ENCODE measurements at places on chromosomes 5 and 9.

GRCh38 chr5:41482715-41483114 lies 27.7 kb downstream of the PLCXD3 start:
- no peak for DNase-seq

DNA sequence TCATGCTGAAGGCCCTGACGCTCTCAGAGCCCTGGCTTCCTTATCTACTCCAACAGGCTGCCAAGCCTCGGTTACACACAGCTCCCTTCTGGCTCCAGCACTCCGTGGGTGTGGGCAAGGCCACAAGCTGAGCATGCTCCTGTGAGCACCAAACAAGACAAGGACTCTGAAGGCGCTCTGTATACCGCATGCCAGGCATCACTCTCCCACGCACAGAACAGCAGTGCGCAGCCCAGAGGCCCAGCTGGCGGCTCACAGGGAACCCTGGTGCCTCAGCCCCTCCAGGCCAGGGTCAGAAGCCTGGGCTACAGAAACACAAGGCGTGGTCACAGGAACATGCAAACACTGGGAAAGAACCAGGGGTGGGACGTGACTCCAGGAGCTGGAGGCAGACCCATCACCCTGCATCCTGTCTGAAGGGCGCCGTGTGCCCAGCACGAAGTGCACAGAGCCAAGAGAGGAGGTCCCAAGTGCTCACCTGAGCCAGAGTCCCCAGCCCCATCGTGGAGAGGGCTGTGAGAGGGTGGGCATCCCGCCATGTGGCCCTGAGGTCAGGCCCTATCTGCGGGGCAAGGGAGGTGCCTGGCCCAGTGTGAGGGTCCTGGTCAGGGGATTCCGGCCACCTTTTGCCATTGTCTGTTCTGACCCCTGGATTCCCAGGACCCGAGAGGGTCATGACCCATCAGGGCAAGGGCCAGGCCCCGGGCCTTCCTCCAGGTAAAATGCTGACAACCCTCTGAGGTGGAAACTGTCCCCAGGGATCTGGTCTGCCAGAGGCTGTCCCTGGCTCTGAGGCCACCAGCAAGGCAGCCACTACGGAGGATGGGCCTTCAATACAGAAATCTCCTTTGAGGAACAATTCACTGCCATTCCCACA lies 54.7 kb downstream of the COL23A1 start:
- no peak for DNase-seq

- no peak for DNase-seq
These were observed 480.9 kb downstream of the MTRR start for GRCh38 chr5:8349855-8350254.

DNA sequence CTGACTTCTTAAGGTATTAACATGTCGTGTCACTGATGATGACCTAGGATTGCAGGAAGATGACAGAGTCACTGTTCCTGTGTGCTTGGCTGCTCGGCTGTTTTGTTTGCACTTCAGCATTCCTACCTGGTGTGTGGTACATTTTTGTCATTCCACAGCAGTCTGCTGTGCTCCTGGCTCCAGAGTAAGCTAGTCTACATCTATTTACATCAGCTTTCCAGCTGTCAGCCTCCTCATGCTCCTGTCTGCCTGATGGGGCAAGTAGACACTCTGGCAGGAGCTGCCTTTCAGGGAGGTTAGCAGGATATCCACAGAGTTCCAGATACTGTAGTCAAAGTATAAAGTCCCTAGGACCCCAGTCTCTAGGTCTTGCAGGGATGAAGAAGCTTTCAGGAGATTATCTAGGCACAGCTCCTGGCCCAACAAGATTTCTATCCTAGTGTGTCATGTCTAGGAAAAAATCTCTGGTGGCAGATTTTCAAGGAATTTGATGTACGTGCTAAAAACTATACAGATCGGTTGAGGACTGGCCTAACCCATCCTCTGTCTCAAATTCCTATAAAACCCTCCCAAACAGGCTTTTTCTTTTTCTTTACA lies 28.4 kb downstream of the RUSC2 start:
- no peak for DNase-seq

- no peak for DNase-seq
These were observed 226.8 kb downstream of the ADAMTSL1 start for GRCh38 chr9:18700714-18701113.

GRCh38 chr9:13481274-13481673 lies 201.8 kb upstream of the MPDZ start:
- no peak for DNase-seq

DNA sequence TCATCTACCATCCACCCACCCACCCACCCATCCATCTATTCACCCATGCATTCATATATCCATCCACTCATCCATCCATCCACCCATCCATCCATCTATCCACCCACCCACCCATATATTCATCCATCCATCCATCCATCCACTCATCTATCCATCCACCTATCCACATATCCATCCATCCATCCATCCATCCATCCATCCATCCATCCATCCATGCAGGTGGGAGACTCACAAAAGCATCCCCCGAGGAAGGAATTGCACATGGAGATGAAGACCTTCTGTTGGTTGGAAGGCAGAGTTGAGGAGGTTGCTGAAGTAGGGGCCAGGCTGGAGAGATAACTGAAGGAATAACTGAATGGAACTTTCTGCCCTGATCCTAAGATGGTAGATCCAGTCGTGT lies 126.9 kb downstream of the RGS3 start:
- no peak for DNase-seq

- DNase-seq = no peak
These were observed 11.0 kb upstream of the CCDC171 start for GRCh38 chr9:15541872-15542271.

GRCh38 chr9:120289990-120290975 lies 289.7 kb downstream of the CDK5RAP2 start:
- no peak for DNase-seq

- DNase-seq = no peak
These were observed 8.5 kb downstream of the POLR3G start for GRCh38 chr5:90483206-90483605.

- no peak for DNase-seq
These were observed 7.6 kb downstream of the ITK start for GRCh38 chr5:157188270-157188669.

DNA sequence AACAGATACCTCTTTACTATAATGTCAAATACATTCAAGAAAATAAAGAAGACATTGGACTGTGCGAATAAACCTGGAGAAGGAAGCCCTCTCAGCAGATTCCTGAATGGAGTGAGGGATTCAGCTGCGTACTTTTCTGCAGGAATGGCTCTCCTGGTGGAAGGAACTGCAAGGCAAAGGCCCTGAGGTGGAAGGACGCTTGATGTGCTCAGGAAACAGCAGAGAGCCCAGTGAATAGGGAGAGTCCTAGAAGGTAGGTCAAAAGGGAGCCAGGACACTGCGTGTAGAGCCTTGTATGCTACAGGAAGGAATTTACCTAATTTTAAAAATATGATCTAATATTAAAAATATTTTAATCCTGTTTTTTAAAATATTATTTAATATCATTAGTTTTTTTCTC lies 68.5 kb upstream of the TTC23L start:
- no peak for DNase-seq

DNA sequence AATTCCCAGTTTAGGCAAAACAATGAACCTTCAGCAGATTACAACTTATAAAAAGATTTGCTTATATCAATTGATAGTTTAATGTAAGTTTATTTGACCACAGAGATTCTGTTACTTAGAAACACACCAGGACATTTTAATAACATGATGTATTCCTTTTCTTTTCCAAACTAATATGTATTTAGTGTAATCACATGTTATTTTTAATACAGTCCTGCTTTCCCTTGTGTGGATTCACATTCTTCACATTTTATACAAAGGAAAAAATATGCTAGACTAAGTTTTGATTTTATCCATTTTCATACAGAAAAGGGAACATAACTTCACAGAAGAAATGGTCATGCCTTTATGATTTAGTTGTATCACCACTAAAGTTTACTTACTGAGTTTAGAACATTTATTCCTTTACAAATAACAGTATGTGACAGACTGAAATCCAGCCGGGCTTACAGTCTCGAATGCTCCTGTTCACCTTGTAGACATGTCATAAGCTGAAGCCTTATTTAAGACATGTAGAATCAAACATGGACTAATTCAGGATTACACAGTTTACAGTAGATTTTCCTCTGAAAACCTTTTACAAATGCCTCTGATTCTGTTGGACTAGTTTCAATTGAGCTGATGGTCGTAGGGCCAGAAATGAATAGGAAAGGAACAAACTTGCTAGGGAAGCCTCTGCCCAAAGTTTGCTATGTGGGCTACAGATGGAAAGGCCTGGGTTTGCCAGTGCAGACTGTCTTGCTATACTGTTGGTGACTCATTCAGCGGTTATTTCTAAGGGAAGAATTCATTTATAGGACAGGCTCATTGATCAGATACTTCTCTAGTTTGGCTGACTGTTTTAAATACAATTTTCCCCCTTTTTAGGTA lies 6.6 kb upstream of the ASPN start:
- no peak for DNase-seq

GRCh38 chr5:179211068-179211467 lies 134.2 kb downstream of the ADAMTS2 start:
- DNase-seq = no peak

DNA sequence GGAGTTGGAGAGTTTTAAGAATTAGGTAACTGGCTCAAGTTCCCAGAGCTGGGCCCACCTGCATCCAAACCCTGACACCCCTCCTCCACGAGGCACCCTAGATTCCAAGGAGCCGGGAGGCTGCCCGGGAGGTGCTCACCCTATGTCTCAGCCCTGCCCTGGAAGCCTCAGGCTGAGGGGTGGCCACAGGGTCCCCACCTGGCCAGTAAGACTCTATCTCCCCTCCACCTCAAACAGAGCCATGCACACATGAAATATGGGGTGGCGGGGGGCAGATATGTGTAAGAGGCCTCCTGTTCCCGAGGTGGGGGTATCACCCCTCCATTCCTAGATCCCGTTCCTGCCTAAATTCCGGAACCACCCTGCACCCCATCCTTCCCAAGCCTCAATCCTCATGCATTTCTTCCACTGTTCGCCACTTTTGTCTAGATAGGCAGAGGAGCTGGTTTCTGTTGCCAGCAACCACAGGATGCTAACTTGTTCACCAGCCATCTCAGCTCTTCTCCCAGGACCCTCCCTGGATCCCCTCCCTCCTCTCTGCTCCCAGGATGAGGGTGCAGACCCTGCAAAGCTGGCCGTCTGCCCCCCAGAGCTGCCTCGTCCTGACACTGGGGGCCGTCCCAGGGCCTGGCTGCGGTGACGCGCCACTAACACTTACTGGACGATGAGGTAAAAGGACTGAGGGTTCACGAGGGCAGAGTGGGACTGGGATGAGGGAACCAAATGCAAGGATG lies 44.1 kb downstream of the COL23A1 start:
- DNase-seq = no peak

- DNase-seq = no peak
These were observed 920.5 kb downstream of the TLE4 start for GRCh38 chr9:80492221-80492620.

GRCh38 chr5:176436656-176437055 lies 11.5 kb upstream of the FAF2 start:
- DNase-seq = no peak

DNA sequence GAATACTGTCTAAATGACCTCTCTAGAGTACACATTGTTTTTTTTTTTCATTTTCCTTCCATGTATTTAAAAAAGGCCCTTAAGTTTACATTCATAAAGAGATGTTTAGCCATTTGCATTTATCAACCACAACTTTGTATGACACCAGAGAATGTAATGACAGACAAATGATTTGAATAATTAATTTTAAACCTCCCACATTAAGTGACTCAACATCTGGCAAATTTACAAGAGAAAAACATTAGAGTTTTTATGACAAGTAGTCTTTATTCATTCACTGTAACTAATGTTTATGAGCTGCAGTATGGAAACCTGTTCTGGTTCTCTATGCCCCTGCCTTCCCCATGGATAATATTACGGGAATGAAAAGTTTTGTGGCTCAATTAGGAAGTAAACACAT lies 1093.8 kb upstream of the CDH9 start:
- DNase-seq = no peak

- DNase-seq = no peak
These were observed 63.3 kb upstream of the TGFBR1 start for GRCh38 chr9:99041618-99042017.

DNA sequence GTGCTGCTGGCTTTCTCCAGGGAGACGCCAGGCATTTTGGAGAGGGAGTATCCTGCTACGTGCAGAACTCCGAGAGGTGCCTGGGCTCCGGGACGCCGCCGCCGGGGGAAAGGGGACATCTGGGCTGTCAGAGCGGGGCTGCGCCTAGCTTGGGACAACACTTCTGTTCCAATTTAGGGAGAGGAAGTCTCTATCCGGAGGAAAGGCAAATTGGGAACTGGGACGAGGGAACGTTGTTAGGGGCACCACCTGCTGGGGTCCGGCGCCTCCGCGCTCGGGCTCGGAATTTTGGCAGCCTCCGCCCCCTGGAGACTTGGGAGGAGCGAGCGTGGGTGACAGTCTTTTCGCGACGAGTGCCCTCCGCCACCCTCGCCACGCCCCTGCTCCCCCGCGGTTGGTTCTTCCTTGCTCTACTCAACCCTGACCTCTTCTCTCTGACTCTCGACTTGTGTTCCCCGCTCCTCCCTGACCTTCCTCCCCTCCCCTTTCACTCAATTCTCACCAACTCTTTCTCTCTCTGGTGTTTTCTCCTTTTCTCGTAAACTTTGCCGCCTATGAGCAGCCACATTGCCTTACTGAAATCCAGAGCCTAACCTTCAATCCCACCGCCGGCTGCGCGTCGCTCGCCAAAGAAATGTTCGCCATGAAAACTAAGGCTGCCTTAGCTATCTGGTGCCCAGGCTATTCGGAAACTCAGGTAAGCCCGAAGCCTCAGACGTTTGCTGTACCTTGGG lies 1.6 kb downstream of the TSLP start:
- peak; percentile 35 for DNase-seq

GRCh38 chr5:146872188-146872587 lies 6.4 kb downstream of the PPP2R2B start:
- DNase-seq = no peak

GRCh38 chr9:138028596-138028995 lies 151.0 kb downstream of the CACNA1B start:
- DNase-seq = no peak

DNA sequence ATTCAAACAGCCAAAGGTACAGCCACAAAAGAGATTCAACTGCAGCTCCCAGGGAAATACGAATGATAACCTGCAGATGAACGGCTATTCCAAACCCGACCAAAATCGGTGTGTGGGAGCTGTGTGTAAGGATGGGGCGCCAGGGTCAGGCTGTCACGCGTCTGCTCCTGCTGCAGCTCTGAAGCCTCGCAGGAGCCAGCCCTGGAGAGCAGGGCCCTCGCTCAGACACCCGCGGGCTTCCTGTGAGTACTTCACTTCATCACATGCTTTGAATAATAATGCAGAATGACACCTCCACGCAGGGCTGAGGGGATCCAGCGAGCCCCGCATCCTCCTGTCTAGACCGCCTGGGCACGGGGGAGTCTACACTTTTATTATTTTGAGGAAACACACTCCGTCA lies 307.5 kb upstream of the IRX2 start:
- no peak for DNase-seq

- DNase-seq = no peak
These were observed 255.3 kb upstream of the TRPC7 start for GRCh38 chr5:136620621-136621020.

GRCh38 chr5:5344051-5344571 lies 78.4 kb upstream of the ICE1 start:
- no peak for DNase-seq

DNA sequence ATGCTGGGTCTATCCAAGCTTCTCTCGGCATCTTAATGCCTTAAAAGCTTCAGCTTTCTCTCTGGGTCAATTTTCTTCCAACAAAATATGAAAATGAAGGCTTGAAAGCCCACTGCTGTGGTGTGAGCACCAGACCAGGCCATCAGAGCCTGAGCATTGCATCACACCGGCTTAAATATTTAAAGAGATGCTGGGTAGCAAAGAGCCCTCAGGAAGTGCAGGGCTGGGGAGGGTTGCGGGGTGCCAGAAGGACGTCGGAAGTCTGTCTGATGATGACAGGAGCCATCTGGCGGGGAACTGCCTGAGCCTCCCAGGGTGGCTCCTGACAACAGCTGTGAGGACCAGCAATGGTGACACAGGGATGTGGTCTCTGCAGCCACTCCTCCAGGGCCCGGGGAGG lies 185.5 kb downstream of the OLFM1 start:
- no peak for DNase-seq
